ENCODE measurements at places on chromosomes 3 and 15. TPM values are rescaled to one million over a fixed set of nuclear protein-coding genes. Genes with fewer than 3 reads are reported as not detected.

The KBTBD13 gene
- total RNA-seq: 10.0 TPM

The XIRP1 gene
- 675 TPM for total RNA-seq

The GALNT15 gene
- 4.9 TPM for total RNA-seq

The ALDH1A3 gene
- 5.8 TPM for total RNA-seq

The WNT5A gene
- total RNA-seq: 2.9 TPM

The PLA2G4D gene
- not detected for total RNA-seq

The RASL12 gene
- total RNA-seq: 8.2 TPM

The DUOXA2 gene
- total RNA-seq: not detected

The GOLGA6L9 gene
- 1.2 TPM for total RNA-seq

The MAPKBP1 gene
- 14.5 TPM for total RNA-seq

The GP5 gene
- not detected for total RNA-seq

The GNAT1 gene
- total RNA-seq: not detected
